ENCODE measurements at places on chromosomes 12 and 14.

GRCh38 chr14:89773151-89773550 is 181.4 kb downstream of the EFCAB11 start:
- DNase-seq, result no peak

DNA sequence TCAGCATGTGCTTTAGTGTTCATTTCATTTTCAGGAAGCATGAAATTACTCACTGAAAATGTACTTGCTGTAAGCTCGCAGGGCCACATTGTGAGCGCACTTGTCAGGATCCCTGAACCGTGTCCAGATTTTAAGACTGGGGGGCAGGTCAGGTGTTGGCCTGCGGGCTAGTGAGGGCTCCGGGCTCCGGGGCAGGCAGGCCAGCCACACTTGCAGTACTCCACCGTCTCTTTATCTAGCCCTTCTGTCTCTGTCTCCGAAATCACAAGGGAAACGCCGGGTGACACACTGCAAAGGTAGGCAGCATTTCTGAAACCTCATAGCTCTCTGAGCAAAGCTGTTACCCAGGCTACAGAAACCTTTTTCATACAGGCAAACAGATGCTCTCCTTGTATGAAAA is 98.7 kb downstream of the EML1 start:
- no peak for DNase-seq

- DNase-seq, result no peak
These were observed 163.3 kb downstream of the ETV6 start for GRCh38 chr12:11812586-11813437.

DNA sequence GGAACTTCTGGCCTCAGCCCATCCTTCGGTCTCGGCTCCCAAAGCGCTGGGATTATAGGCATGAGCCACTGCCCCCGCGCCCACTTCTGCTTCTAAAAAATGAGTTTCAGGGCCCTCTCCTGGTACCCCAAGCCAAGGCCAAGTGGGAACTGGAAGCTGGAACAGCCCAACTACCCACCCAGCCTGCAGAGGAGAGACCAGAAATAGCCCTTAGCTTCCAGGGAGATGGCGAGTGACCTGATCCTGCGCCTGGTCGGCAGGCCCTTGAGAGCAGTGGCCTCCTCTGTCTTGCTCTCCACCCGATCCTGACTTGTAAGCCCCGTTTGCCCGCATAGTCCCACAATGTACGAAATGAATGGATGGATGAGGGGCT is 31.2 kb upstream of the PLEKHG6 start:
- no peak for DNase-seq

- no peak for DNase-seq
These were observed 5.2 kb downstream of the DPF3 start for GRCh38 chr14:72888636-72889201.

Data from NCI-H1930 (cell line).